ENCODE measurements at places on chromosomes 6 and 20.

DNA sequence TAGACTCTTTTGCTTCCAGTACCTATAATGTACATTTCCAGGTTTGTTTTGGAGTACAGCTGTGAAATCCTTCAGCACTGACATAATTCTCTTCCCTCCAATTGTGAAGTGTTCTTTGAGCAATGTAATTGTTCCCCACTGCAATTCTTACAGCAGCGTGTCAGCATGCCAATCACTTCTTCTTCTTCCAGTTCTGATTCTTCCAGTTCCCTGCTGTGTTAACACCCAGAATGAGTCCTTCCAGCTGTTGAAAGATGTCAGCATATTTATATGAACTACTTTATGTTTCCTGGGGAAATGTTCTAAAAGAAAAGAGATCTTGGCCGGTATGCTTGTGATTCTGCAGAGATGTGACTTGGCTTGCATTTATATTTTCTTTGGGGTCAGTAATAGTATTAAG, 213.9 kb downstream of the UNC5CL start:
- DNase-seq, result no peak

DNA sequence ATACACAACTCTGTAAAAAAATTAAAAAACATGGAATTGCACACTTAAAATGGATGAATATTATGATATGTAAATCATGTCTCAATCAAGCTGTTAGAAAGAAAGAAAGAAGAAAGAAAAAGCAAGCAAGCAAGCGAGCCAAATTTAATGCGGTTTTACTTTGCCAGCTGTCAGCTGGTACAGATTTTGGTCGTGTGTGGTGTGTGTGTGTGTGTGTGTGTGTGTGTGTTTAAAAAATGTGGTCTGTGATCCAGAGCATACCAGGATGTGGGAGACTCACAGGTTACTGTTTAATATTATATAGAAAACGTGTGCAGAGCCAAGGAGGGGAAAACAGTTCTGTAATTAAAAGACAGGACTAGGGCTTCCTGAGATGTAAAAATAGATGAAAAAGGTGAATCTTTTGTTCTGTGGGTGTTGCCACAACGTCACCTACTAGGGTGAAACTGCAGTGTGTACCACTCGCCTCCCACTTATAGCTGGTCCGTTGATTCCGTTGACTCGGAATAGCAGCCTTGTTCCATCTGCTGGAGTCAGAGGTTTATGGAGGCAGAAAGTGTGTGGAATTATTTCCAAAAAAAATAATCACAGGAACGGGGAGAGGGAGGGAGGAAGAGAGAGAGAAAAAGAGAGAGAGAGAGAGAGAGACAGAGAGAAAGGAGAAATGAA, 197.7 kb downstream of the BCAS1 start:
- DNase-seq, result no peak

- no peak for DNase-seq
These were observed 308.9 kb downstream of the ZNF217 start for GRCh38 chr20:53284696-53285095.

GRCh38 chr6:24272553-24272952, 85.3 kb downstream of the DCDC2 start:
- DNase-seq, result no peak

- no peak for DNase-seq
These were observed 39.0 kb downstream of the SYTL3 start for GRCh38 chr6:158688860-158689259.

DNA sequence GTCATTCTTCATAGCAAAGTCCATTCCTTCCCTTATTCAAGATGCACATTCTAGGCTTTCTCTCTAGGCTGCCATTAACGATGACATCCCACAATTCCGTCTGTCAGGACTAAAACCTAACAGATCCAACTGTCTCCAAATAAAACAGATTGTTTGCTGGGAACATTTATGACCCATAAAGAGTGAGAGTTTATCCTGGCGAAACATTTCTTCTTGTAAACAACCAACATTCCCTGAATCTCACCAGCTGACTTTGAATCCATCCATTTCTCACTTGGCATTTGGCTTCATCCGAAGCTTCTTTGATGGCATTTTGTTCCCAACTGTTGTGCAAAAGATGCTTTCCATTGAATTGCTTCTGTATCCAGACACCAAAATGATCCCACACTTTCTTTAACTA, 93.1 kb downstream of the OLIG3 start:
- DNase-seq, result no peak

DNA sequence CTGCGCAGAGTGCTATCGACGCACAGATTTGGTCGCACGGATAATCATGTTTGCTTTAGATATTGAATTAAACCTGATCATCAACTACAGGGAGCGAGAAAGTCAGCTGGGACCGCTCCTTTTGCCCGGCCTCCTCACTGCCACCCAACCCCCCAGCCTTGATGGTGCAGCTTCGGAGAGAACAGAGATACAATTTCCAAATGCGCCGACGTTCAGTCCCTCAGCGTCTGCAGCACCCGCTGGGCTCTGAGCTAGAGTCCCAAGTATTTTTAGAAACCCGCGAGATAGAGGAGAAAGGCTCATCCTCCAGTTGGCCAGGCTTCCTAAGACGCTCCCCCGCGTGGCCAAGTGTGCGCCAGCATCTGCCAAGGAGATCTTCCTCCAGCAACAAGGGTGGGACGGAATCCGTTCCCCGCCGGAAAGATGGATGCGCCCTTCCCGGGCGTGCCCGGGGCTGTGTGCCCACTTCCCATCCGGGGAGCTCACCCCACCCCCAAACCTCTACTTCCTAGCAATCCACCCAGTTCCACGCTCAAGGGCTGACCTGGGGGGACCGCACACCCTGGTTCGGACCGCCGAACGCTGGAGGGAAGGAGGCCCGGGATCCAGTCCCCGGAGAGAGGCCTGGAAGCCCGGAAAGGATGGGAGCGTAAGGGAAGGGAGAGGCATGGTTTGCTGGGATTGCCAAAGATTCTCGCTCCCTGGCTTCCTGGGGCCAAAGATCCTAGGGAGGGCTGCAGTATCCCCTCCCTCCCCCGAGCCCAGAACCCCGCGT, 4.1 kb downstream of the NKX2-2 start:
- DNase-seq, result no peak

DNA sequence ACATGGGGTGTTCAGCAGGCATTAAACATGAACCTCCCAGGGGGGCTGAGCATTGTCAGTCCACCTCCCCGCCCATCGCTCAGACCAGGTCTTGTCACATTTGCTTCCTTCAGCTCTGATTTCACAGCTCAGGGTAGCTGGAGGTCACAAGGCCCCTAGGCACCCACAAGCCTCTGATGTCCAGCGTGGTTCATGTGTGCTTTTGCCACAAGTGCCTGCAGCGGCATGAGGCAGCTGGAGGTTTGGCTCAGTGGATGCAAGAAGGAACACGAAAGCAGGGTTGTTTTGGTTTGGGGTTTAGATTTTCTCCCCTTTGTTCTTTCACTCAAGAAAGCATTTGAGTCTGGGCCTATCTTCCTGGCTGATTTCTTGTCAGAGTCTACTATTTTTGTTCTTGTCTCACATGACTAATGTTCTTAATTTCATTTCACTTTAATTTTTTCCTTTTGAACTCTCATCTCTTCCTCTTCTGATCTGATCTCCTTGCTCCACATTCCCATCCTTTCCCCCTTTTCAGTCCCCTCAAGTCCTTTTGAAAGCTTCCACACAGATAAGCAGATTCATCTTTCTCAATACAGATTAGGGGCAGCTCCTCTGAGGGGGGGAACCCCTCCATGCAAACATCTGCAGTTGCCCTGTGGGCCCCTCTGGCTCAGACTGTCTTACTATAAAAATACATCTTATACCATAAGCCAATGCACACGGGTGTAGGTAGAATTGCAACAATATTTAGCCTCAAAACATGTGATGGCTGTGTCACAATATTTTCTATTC, 68.1 kb upstream of the CEP85L start:
- DNase-seq, result no peak

DNA sequence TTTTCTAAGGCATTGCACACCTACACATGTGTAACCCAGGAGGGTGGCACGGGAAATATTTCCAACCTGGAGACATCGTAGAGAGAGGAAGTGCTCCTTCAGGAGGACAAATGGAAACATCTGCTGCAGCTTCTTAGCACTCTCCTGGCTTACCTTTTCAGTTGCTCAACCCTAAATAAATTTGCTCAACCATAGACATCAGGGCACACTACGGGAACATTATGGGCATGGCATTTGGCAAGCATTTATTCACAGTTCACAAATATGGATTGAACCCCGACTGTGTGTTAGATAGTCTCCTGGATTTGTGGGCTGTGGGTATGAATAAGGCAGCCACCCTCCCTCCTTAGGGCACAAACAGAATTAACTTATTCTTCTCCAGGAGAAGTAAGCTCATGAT, 118.7 kb downstream of the SOX4 start:
- DNase-seq, result no peak

DNA sequence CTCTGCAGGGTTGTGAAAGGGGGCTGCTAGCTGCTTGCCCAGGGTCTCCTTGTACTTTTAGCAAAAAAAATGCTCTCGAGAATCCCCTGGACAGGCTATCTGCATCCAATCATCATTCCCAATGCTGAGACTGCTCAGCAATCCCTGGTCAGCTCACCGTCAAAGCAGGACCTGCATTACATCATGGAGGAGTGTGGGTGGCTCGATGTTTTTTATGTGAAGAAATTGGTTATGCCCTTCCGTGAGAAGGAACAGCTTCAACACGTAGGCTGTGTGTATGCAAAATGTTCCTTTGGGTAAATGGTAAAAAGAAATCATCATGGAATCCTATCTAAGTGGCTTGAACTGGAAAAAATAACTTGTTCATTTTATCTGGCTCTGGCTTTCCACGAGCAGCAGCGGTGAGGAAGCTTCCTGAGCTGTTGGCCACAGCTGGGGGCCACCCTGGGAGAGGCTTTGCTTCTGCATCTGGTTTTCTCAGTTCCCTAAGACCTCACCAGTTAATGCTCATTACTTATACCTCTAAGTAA, 111.4 kb downstream of the FYN start:
- no peak for DNase-seq

DNA sequence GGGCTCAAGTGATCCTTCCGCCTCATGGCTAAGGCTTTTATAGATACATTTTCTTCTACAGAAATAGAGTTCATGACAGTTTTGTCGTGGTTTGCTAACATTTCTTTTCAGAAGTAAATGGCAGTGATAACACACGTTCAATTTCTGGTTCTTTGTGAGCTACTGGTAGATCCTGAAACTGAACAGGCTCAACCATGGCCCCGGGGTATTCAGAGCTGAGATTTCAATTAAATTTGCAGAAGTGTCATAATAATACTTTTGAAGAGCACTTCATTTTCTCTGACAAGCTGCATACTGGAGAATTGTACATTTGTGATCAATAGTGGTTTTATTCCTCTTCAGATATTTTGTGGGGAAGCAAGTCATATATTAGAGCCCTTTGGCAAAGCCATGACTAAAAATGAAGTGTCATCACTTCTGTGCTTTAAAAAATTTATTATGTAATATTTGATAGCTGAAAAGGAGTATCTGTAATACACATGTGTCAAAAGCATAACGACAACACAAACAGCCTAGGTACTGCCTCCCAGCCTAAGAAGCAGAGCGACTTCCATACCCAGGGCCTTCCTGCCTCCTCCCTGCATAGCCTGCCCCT, 84.3 kb upstream of the SCP2D1 start:
- no peak for DNase-seq

GRCh38 chr20:53829255-53829723, 235.7 kb upstream of the ZNF217 start:
- no peak for DNase-seq

GRCh38 chr20:42706759-42707158, 482.9 kb downstream of the PTPRT start:
- no peak for DNase-seq

DNA sequence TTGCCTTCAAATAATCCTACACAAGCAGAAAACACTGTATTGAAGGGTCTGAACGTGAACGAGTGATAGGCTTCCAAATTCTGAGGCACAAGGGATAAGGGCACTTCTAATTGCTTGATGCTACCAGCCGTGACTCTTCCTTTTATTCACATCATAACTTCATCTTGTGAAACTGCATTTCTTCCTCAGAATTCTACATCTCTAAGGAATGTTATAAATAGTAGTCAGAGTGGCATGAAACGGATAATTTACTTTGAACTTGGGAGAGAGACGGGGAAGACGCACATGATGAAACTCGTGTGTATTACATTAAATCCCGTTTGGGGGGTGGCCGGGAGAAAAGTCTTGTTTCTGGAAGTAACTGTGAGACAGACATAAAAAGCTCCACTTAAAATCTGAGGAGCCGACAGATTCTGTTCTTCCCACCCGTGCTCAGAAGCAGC, 754 bp downstream of the HDDC2 start:
- DNase-seq, result no peak

DNA sequence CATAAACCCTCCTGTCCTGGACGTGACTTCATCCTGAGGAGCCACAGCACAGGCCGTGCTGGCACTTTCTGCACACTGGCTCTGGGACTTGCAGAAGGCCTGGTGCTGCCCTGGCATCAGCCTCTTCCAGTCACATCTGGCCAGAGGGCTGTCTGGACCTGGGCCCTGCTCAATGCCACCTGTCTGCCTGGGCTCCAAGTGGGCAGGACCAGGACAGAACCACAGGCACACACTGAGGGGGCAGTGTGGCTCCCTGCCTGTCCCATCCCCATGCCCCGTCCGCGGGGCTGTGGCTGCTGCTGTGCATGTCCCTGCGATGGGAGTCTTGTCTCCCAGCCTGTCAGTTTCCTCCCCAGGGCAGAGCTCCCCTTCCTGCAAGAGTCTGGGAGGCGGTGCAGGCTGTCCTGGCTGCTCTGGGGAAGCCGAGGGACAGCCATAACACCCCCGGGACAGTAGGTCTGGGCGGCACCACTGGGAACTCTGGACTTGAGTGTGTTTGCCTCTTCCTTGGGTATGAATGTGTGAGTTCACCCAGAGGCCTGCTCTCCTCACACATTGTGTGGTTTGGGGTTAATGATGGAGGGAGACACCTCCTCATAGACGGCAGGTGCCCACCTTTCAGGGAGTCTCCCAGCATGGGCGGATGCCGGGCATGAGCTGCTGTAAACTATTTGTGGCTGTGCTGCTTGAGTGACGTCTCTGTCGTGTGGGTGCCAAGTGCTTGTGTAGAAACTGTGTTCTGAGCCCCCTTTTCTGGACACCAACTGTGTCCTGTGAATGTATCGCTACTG, 22.0 kb upstream of the PYGB start:
- DNase-seq, result no peak

DNA sequence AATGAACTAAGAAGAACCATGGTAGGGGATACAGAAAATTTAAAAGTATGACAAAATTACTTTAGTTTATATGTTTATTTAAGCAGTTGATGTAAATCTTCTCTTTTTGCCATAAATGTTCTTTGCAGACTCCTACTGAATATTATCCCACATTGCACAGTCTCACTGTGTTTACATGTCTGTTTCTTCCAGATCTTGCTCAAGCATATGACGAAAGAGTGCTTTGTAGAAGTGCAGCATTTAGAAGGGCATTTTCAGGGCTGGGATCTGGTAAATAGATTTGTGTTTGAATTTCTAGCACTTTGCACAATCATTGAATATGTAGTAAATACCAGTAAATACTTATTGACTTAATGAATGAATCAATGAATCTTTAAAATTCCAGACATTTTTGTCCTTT, 152.0 kb upstream of the EPHA7 start:
- no peak for DNase-seq

DNA sequence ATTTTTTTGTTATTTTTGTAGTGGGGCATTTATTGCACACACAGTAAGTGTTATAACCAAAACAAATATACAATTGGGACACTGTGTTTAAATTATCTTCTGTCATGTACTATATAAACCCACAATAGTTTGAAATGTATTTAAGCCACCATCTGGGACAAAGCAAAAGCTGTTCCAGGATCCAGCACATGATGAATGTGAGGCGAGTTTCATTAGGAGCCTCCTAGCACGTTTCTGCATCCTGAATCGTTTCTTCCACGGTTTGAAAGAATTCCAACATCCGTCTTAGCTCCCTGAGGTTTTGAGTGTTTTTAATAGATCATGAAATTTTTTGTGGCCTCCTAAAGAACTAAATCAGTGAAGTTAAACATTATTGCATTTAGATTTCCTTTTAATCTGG, 65.8 kb downstream of the EYA4 start:
- DNase-seq, result no peak

GRCh38 chr20:57326667-57327455, 2.7 kb upstream of the SPO11 start:
- DNase-seq, result no peak
